IMR-90 (cell line): ENCODE measurements at places on chromosomes 5 and 9. TPM values are rescaled to one million over a fixed set of nuclear protein-coding genes. Genes with fewer than 3 reads are reported as not detected.

GRCh38 chr5:147226512-147226911 lies 8.3 kb upstream of the STK32A start:
- no peak overlapping the region for H3K4me3 ChIP-seq
- DNase-seq: no peak
- H3K27ac ChIP-seq: no peak overlapping the region
- H3K4me1 ChIP-seq: no peaks in the 10 kb centered on the region
- H3K27me3 ChIP-seq: no peaks in the 10 kb centered on the region; the same call in 1 of the 2 replicates

GCNT1 gene
- 9.3 and 12.5 TPM in 2 replicates for polyA plus RNA-seq

GRCh38 chr5:145855763-145856267 lies 17.0 kb downstream of the GRXCR2 start:
- H3K4me1 ChIP-seq: peaks cover 10% of the 10 kb centered on the region
- no peaks in the 10 kb centered on the region for H3K36me3 ChIP-seq
- no peak for DNase-seq
- no peak overlapping the region for H3K27ac ChIP-seq

OR1Q1 gene
- polyA plus RNA-seq: not detected in 2 replicates

GRCh38 chr9:9778293-9778692 lies 834.5 kb downstream of the PTPRD start:
- H3K4me1 ChIP-seq: no peaks in the 10 kb centered on the region
- no peaks in the 10 kb centered on the region for H3K36me3 ChIP-seq
- H3K27me3 ChIP-seq: no peaks in the 10 kb centered on the region

DNA sequence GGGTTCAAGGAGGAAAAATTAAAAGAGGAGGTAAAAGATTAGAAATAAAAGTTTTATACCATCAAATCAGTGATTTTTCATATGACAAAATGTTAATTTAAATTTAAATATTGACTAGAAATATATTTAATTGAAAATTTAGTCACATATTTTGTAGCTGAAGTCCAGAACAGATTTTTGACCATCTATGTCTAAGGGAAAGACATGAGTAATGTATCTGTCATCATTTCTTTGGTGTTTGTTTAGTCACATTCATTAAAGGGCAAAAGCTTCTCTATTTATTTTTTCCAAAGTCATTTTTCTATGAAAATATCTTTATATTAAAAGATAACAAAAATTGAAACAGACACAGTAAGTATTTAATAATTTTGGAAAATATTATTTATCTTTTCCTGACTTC lies 252.0 kb upstream of the ISL1 start:
- H3K4me1 ChIP-seq: no peaks in the 10 kb centered on the region
- DNase-seq: no peak
- H3K36me3 ChIP-seq: no peaks in the 10 kb centered on the region

DNA sequence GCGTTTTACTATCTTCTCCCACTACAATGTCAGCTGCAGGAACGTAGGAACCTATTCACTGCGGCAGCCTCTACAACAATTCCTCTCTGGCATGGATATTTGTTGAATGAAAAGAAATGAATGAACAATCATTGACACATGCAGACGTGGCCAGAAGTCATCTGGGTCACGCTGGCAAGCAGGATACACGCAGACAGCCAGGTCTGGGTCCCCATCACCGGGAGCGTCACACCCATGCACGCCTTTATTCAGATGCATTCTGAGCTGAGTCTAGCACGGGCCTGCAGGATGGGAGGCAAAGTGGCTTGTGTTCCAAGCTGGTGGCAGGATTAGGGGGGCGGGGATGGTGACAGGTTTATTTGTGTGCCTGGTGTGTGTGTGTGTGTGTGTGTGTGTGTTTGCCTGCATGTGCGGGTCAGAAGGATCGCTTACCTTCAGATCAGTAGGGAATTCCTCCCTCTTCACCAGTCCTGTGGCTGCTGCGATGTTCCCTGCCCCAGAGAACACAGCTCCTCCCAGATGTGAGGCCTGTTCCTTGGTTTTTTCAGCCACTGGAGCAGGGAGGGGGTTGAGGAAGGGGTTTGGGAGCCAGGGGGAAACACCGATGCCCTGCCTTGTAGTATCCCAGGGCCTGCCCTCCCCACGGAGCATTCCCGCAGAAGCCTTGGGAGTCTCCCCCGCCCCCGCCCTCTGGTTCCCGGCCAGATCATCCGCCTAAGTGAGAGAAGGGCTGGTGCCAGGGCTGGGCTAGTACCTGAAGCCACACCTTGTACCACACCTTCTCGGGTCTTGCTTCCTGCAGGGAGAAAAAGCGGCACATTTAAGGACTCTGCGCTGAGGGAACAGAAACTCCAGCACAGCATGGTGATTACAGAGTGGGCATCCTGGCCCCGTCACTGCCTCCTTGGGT lies 4.1 kb downstream of the SNCB start:
- H3K36me3 ChIP-seq: no peaks in the 10 kb centered on the region
- H3K27me3 ChIP-seq: peaks cover 65% of the 10 kb centered on the region
- H3K4me1 ChIP-seq: peaks cover 3% of the 10 kb centered on the region; the same call in 1 of the 2 replicates
- H3K27ac ChIP-seq: no peak overlapping the region
- DNase-seq: no peak

DNA sequence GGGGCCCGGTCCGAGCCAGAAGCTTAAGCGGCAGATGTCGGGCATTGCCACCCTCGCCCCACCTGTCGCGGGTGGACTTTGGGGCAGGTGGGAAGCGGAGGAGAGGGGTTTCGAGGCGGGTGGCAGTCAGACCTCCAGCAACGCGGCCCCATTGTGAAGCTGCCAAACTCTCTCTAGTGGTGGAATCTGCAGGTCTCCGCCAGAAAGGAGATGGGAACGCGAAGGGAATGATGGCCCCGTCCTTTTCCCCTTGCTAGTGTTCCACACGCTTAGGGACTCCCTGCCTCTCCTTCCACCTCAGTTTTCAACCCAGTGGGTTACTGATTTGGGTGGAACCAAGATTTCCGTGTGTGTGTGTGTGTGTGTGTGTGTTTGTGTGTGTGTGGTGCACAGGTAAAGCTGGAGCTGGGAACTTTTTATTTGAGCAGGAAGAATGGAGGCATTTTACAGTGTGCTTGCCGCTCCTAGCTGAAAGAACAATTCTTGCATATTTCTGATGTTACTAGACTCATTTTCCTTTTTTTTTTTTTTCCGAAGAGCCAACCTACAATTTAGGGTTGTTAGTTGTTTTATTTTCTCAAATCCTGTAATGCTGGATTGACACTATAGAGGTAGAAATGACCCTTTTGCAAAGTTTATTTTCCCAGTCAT lies 1.3 kb downstream of the MACIR start:
- H3K36me3 ChIP-seq: no peaks in the 10 kb centered on the region
- peak; percentile 23 for DNase-seq
- no peaks in the 10 kb centered on the region; the same call in 1 of the 2 replicates for H3K27me3 ChIP-seq
- H3K4me3 ChIP-seq: peak overlapping the region; percentile 98
- peaks cover 2% of the 10 kb centered on the region for H3K4me1 ChIP-seq

NR5A1 gene
- polyA plus RNA-seq: not detected in 2 replicates

GRCh38 chr9:3497857-3498256 lies 27.9 kb downstream of the RFX3 start:
- no peaks in the 10 kb centered on the region for H3K27me3 ChIP-seq
- H3K4me1 ChIP-seq: peaks cover 6% of the 10 kb centered on the region
- no peaks in the 10 kb centered on the region for H3K36me3 ChIP-seq
- no peak overlapping the region for H3K27ac ChIP-seq
- no peak for DNase-seq

GRCh38 chr5:156505101-156505500 lies 178.1 kb downstream of the SGCD start:
- no peaks in the 10 kb centered on the region for H3K27me3 ChIP-seq
- H3K4me1 ChIP-seq: no peaks in the 10 kb centered on the region; the same call in 1 of the 2 replicates

- no peak overlapping the region for H3K4me3 ChIP-seq
- H3K36me3 ChIP-seq: no peaks in the 10 kb centered on the region
- no peak overlapping the region for H3K27ac ChIP-seq
- H3K27me3 ChIP-seq: no peaks in the 10 kb centered on the region
- DNase-seq: no peak
Observed at GRCh38 chr9:5004481-5004880, 19.4 kb downstream of the JAK2 start.

- peaks cover 18% of the 10 kb centered on the region for H3K4me1 ChIP-seq
- H3K27me3 ChIP-seq: no peaks in the 10 kb centered on the region
- DNase-seq: no peak
- no peaks in the 10 kb centered on the region for H3K36me3 ChIP-seq
- H3K4me3 ChIP-seq: no peak overlapping the region
Observed at GRCh38 chr9:134502266-134502791, 139.3 kb upstream of the COL5A1 start.

- no peaks in the 10 kb centered on the region for H3K36me3 ChIP-seq
- H3K4me1 ChIP-seq: no peaks in the 10 kb centered on the region
- peak; percentile 62 for DNase-seq
- no peak overlapping the region for H3K4me3 ChIP-seq
- H3K27me3 ChIP-seq: no peaks in the 10 kb centered on the region; the same call in 1 of the 2 replicates
- no peak overlapping the region for H3K27ac ChIP-seq
Observed at GRCh38 chr5:144368556-144368955, 197.9 kb downstream of the KCTD16 start.

GRCh38 chr5:157578079-157578780 lies 2.7 kb upstream of the ADAM19 start:
- no peaks in the 10 kb centered on the region for H3K27me3 ChIP-seq
- H3K4me3 ChIP-seq: no peak overlapping the region
- no peaks in the 10 kb centered on the region for H3K36me3 ChIP-seq
- no peak overlapping the region for H3K27ac ChIP-seq
- no peak for DNase-seq
